Osteocyte (in vitro differentiated cells): ENCODE measurements at places on chromosomes 1 and 21. TPM values are rescaled to one million over a fixed set of nuclear protein-coding genes. Genes with fewer than 3 reads are reported as not detected.

DNA sequence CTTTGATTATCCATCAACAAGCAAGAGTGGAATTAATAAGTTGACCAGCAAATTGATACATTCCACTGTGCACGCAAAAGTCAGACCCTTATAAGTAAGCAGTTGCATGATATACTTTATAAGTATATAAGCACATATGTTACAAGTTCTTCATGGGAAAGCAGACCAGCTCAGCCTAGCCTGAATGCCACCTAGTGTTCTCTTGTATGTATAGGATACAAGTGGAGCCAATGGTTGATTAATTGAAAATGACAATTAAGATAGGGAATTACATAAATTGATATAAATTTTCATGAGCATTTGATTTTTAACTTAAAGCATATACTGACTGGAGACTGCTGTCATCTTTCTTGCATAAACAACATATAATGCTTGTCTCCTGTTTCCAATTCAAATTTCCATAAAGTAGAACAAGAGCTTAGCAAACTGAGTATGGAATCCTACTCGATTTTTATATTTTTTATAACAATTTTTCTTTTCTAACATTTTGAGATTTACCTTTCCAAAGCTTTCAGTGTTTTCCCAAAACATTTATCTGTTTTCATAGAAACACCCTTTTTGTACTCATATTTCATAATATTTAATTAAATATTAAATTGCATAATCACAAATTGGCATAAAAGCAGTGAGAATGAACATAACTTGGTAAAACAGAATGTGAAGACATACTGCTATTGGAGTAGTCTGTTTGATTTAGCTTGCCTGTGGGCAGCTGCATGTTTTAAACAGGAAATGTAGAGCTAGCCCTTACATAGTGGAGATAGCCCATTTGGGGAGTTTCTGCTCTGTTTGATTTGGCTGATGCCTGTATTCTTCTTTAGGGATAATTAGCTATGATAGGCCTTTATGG lies 62.8 kb downstream of the MAGI3 start:
- no peak for DNase-seq

- DNase-seq = no peak
Measured at GRCh38 chr1:150002217-150002616, 8.3 kb downstream of the OTUD7B start.

DNA sequence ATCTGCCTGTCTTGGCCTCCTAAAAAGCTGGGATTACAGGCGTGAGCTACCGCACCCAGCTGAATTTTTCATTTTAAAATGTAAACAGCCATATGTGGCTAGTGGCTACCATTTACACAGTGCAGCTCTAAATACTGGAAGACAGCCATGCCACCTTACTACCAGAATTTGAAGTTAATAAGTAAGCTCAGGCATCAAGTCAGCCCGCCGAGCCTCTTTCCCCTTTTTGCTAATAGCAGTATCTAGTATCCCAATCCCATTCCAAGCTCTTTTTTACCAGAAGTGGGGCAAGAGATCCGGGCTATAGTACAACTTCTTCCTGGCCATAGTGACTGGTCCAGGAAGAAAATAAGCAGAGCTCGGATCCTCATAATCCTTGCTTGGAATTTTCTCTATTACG lies 15.1 kb downstream of the TAF13 start:
- DNase-seq = no peak

- no peak for DNase-seq
Measured at GRCh38 chr1:233446935-233447334, 119.4 kb downstream of the MAP3K21 start.

Gene TUFT1
- total RNA-seq = 7.1 and 9.0 TPM in 2 replicates

Gene TCHH
- total RNA-seq = 0.05 TPM in 1 of 2 replicates, not detected in the other

Gene RAB7B
- 0.78 TPM in 2 replicates for total RNA-seq
